Brain (organoid and tissue), 16 donors: ENCODE measurements at places on chromosomes 2 and 18.

- peak; percentile 13 for DNase-seq
These were observed 48.1 kb downstream of the WDR33 start for GRCh38 chr2:127762846-127763245.

DNA sequence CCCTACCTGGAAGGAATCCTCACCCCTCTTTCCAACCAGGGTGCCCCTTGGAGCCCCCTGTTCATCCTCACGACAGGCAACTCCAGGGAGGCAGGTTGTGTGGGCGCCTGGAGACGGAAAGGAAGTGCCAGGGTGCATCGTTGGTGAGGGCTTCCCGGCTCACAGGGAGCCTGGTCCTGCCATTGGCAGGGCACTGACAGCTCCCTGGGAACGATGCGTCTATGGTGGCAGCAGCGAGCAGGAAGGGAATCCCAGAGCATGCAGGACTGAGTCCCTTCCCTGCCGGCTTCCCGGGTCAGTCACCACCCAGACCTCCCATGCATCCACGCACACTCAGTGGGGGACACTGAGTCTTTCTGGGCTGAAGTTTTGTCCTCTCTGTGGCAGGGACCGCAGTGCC lies 117.6 kb downstream of the INHBB start:
- no peak for DNase-seq

DNA sequence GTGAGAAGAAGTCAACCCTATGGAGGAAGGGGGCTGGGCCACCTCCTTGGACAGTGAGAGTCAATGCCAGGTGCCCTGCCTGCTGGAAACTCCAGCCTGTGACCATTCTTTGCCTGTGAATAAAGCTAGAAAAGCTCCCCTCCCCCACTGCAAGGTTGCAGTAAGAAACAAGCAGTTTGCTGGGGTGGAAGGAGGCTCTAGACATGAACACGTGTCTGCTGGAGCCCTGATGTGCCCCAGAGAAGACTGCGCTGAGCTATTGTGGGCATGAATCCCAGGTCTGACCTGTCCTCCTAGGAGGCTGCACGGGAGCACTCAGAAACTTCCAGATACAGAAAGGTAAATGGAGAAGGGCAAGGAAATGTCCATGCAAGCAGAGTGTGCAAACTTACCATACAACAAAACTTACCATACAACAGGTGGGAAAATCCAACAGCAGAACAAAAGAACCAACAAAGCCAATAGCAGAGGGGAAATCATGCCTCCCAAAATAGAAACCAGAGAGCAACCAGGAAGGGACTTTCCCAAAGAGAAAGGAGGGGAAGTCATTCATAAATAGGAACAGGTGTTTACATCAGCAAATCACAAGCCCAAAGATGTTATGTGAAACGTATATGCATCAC lies 278.7 kb downstream of the BCL2 start:
- DNase-seq: no peak

- DNase-seq: no peak
These were observed 245.2 kb upstream of the GULP1 start for GRCh38 chr2:188046437-188046836.

GRCh38 chr2:8134985-8135682 lies 546.7 kb upstream of the ID2 start:
- no peak for DNase-seq

- no peak for DNase-seq
These were observed 77.0 kb downstream of the NRP2 start for GRCh38 chr2:205759257-205759656.

DNA sequence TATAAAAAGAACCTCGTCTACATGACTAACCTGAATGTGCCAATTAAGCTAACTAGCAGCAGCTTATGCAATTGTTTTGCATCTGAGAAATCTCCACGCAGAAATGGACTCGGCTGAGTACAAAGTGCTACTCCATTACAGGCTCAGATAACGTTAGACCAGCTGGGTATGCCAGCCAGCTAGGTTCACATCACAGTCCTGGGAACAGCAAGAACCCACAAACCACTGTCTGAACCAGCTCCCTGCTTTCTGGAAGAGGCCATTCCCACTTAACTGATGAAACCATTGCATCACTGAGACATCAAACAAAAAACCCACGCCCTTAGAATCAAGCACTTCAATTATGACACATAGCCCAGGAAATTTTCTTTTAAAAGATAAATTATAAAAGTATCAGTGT lies 202.7 kb downstream of the CYRIA start:
- DNase-seq: no peak

- no peak for DNase-seq
These were observed 166.8 kb upstream of the ID2 start for GRCh38 chr2:8514796-8515758.

DNA sequence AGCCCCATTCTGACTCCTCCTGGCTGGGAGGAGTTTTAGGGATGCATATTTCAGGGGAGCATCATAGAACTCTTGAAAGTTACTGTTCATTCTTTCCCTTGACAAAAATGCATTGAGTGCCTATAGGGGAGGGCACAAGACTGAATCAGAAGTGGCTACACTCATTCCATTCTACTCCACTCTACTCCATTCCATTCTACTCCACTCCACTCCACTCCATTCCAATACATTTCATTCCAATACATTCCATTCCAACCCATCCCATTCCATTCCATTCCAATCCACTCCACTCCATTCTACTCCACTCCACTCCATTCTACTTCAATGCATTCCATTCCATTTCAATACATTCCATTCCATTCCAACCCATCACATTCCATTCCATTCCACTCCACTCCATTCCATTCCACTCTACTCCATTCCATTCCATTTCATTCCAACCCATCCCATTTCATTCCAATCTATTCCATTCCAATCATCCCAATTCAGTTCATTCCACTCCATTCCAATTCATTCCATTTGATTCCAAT lies 110.8 kb downstream of the LOXHD1 start:
- DNase-seq: no peak

DNA sequence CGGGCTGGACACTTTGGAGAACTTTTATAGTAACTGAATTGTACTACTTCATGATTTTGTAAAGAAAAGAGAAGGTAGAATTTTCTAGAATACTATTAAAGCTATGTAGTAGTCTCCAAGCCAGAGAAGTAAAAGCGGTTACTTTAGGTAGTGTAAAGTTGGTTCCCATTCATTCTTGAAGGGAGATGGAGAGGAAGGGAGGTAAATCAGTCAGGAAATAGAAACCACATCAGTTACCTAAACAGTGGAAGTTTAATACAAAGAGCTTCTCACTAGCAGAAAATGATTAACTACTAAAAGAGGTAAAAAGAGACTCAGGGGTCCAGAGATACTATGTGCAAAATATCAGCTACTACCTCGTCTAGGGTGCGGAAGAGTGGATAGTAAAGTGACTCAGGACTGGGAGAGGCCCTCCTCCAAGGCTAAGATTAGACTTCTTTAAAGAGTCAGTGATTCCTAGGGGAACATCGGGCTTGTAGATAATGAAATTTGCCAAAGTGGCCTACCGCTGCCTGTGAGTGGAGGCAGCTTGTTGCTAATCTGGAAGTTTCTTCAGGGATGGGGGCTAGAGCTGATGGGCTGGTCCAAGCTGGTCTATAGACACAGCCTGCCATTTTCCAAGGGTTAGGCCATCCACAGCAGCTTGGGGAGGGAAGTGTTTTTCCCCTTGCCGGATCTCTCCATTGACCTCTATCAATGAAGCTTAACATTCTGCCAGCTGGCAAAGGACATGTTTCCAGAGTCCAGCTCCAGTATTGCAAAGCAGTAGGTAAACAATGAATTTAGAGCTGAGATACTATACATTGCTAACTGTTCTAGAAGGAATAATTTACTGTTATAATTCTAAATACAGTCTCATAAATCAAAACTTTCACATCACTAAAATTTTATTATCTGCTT lies 246.4 kb upstream of the BOD1L2 start:
- DNase-seq: no peak

- peak; percentile 45 for DNase-seq
These were observed 218.5 kb downstream of the LDLRAD4 start for GRCh38 chr18:13437034-13437433.

DNA sequence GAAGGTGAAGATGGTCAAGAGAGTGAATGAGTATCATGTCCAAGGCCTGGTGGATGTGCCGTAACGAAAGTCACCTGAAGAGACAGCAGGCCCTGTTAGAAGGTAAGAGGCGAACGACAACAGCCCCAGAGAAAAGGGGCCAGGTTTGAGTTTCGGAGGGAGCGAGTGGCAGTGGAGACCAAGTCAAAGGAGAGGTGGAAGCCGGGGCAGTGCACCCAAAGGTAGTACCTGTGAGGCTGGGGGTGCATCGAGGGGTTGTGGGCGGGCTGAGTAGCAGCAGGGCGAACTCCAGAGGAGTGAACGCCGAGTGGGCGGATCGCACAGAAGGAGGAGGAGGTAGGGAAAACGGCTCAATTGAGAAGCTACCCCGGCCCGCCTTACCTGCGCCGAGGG lies 358 bp downstream of the USP37 start:
- no peak for DNase-seq

DNA sequence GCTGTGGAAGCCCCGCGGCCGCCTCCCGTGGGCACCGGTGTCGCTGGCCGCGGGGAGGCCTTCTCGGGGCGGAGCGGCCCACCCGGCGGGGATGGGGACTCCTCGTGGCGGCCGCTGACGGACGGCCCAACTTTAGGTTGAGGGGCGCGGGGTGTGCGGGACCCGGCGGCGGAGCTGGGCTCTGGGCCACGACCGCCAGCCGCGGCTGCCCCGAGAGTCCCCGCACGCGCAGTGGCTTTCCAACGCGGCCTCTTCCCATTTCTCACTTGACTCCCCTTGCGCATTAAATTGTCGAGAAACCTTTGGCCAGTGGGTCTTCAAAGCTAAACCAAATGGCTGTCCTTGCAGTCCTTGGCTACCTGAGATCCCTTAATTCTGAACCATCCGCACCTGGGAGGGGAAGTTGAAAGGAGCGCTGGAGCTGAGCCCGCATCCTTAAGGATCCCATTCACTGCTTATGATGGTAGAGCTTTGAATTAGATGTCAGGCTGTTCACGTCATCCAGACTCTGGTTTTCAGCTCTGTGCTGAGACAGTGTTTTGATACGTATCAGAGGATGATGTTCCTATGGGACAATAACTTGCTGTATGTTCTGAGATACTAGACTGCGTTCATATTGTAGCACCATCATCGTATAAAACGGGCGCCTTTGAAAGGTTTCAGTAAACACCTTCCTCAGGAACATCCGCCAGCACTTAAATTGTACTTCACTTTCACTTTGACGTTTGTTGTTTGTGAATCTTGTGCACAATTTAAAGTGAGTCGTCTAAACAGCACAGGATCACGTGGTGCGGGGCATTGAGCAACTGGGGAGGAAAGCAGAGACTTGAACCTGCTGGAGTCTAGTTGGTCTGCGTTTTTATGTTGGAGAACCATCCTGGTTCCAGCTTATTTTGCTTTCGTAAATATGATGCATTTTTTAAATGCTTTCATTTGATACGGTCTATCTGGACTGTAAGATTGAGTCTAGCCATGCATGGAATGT lies 874 bp downstream of the CLIP4 start:
- peak; percentile 79 for DNase-seq

- DNase-seq: no peak
These were observed 31.0 kb downstream of the INSIG2 start for GRCh38 chr2:118119158-118119727.
